ENCODE measurements at places on chromosomes 6 and 20.

DNA sequence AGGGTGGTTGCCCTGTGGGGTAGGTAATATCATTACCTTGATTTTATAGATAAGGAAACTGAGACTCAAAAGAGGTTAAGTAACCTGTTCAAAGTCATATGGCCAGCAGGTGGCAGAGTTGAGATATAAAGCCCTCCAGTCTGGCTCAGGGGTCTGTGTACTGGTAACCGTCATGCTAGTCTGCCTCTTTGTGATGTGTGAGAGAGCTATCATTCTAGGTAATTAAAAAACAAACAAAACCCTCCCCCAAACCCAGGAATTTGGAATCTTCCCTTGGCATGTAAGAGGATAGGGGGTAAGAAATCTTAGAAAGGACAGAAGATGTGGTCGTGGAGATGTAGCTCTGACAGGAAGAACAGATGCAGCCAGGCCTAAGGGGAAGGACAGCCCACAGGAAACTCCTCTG lies 206.0 kb downstream of the CDC5L start:
- DNase-seq: peak; percentile 38

DNA sequence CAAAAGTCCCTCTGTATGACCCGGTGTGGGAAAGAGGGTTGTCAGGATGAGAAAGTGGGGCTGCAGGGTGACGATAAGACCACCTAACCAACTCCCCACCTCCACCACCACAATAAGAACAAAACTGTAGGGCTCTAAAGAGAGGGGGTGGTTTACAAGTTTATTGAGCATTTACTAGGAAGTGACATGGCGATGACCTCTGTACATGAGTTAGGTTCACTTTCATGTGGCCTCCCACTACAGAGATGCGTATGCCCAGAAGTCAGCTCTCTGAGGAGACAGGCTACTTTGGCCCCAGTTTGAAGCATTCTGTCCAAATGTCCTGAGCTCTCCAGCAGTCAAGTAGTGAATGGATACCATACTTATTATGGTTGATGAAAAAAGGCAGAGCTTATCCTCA lies 28.7 kb upstream of the PI16 start:
- no peak for DNase-seq

- no peak for DNase-seq
Measured at GRCh38 chr6:100948381-100949133, 67.4 kb upstream of the ASCC3 start.

GRCh38 chr20:12570371-12570770 lies 438.4 kb upstream of the SPTLC3 start:
- no peak for DNase-seq

GRCh38 chr20:34543463-34544056 lies 15.0 kb upstream of the MAP1LC3A start:
- DNase-seq: no peak

- DNase-seq: peak; percentile 65
Measured at GRCh38 chr6:43771210-43771857, 1.3 kb downstream of the VEGFA start.

DNA sequence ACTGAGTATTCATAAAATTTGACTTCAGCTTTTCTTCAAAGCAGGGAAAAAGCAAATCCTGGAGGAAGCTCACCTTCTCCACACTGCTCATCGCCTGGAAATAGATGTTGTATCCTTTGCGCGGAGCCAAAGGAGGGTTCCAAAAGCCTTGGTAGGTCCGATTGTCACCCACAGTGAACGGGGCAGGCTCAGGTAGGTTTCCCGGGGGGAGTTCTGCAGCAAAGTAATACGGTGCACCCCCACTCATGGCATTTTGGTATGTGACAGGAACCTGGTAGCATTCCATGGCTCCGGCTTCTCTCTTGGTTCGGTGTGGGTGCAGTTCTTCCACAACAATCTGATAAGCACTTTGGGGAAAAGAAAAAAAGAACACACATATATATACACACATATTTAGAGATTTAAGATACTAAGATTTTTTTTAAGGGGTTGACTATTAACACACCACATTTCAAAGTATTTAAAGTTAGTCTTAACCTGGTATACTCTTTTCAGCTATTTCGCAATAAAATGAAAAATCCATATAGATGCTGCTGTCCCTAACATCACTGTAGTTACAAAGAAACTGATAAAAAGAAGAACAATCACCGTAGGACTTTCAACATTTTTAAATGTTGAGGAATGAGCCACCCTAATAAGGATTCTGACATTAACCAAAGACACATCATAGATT lies 166.7 kb upstream of the THEMIS start:
- DNase-seq: no peak

- peak; percentile 50 for DNase-seq
Measured at GRCh38 chr6:28940294-28940857, 16.6 kb upstream of the TRIM27 start.

GRCh38 chr20:25328954-25329498 lies 61.6 kb downstream of the ABHD12 start:
- DNase-seq: no peak

DNA sequence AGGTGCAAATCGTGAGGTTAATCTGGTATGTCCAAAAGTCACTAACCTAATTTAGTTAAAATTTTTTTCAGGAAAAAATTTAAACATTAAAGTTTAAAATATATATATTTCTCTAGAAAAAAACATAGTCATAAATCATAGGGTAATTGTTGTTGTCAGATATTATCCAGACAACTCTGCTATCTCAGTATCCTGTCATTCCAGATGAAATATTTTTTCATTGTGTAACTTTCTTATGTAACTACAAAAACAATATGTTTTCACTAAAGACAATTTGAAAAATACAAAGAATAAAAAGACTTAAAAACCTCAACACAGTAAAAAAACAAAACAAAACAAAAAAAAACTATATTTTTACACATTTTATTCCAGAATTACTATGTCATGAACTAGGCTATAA lies 57.6 kb downstream of the TENT5A start:
- DNase-seq: no peak

- no peak for DNase-seq
Measured at GRCh38 chr6:128204616-128205015, 303.8 kb upstream of the THEMIS start.

- no peak for DNase-seq
Measured at GRCh38 chr6:16657768-16658167, 103.5 kb downstream of the ATXN1 start.

GRCh38 chr20:6381887-6382286 lies 259.1 kb upstream of the FERMT1 start:
- no peak for DNase-seq

- no peak for DNase-seq
Measured at GRCh38 chr6:74642101-74642500, 563.8 kb downstream of the COL12A1 start.

DNA sequence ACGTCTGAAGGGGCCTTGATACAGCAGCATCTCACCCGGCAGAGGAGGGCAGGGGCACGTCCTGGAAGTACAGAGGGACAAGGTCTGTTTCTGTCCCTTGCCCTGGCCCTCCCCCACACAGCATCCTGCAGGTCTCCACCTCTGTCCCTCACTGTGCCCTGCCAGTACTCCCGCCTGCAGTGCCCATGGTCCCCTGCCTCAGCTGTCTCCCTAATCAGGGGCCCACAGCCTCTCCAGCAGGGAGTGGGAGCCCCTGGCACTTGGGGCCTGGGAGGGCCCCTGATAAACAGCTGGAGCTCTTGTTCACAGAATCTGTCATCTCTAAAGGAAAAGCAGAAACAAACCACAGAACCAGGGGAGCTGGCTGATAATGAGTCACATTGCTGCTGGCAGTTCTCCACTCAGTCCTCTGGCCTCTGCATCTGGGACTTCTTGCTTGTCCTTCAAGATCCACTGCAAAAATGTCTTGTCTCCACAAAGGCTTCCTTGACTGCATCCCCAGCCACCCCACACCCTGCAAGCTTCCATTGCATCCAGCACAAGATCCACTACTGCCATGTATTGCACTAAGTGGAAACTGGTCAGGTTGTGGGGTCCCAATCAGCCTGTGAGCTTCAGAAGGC lies 33.2 kb upstream of the TAF8 start:
- DNase-seq: no peak

DNA sequence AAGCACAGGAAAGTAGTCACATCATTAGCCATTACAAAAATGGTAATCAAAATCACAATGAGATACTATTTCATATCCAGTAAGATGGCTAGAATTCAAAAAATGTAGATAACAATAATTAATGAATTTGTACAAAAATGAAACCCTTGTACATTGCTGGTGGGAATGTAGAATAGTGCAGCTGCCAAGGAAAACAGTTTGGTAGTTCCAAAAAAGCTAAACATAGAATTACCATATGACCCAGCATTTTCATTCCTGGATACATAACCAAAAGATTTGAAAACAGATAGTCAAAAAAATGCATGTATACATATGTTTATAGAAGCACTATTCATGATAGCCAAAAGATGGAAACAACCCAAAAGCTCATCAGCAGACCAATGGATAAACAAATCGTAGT lies 251.1 kb upstream of the RAB32 start:
- no peak for DNase-seq

DNA sequence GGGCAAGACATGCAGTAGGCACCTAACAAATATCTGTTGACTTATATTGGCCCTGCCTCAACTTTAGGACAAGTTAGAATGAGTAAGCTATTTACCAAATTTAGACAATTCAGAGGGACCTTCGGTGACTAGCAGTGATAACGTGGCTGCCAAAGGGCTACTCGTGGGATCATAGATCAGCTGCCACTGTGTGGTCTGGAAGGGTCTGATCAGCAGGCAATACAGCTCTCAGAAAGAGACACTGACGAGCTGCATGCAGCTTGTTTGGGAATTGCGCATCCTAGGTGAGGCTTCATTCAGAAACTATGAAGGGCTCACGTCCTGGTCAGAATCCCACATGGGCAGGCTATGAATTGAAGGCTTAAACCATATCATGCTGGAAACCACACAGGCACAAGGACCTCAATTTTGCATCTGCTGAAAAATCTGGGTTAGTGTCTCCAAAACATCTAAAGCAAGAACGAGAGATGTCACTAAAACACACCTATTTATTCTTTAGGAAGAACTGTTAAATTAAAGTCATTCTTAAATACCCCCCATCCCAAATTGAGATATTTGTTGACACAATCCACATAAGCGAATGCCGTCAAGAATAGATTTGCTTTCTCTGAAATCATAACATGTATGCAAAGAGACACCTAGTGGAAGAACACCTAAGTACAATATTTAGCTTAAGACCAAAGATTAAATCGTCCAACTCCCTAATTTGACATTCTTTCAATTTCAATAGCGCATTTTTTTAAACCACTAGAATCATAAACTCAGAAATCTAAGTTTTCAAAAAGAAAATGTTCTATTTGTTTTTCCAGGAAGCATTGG lies 79.6 kb downstream of the IPCEF1 start:
- no peak for DNase-seq
